ENCODE measurements at places on chromosomes 1 and 21. TPM values are rescaled to one million over a fixed set of nuclear protein-coding genes. Genes with fewer than 3 reads are reported as not detected.

GRCh38 chr21:31173881-31174555 is 135.7 kb upstream of the KRTAP19-8 start:
- DNase-seq: no peak
- no peak overlapping the region for H3K4me3 ChIP-seq
- no peaks in the 10 kb centered on the region for H3K27me3 ChIP-seq
- H3K27ac ChIP-seq: no peak overlapping the region
- H3K4me1 ChIP-seq: no peaks in the 10 kb centered on the region

The RIMS3 gene
- total RNA-seq: 9.5 TPM

GRCh38 chr1:16208270-16208987 is 4.0 kb downstream of the ARHGEF19 start:
- no peaks in the 10 kb centered on the region for H3K36me3 ChIP-seq
- peaks cover 4% of the 10 kb centered on the region for H3K4me1 ChIP-seq
- H3K27me3 ChIP-seq: no peaks in the 10 kb centered on the region
- no peak overlapping the region for H3K27ac ChIP-seq
- no peak overlapping the region for H3K4me3 ChIP-seq

- H3K4me3 ChIP-seq: no peak overlapping the region
- H3K27me3 ChIP-seq: no peaks in the 10 kb centered on the region
- no peaks in the 10 kb centered on the region for H3K36me3 ChIP-seq
- no peak overlapping the region for H3K27ac ChIP-seq
These were observed 19.7 kb downstream of the PTAFR start for GRCh38 chr1:28156821-28157220.

GRCh38 chr21:35232545-35233176 is 183.6 kb upstream of the RUNX1 start:
- no peaks in the 10 kb centered on the region for H3K4me1 ChIP-seq
- H3K27ac ChIP-seq: no peak overlapping the region
- no peak for DNase-seq
- no peaks in the 10 kb centered on the region for H3K27me3 ChIP-seq
- no peaks in the 10 kb centered on the region for H3K36me3 ChIP-seq

The PEAR1 gene
- 2.5 TPM for total RNA-seq

The CLCNKA gene
- total RNA-seq: not detected

DNA sequence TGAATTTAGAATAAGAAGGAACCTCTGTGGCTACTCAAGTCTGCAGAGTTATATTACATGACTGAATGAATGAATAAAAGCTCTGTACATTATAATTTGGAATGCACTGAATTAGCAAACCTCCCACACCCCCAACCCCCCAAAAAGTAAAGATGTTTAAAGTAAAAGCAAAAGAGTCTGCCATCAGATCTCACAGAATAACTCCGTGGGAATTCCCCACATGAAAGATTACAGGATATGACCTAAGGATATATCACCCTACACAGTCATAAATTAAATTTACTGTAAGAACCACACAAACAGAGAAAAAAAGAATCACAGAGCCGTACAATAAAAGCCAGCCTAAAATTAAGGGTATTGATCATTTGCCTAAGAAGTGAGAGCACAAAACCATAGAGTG is 587.3 kb downstream of the PTPRC start:
- H3K36me3 ChIP-seq: no peaks in the 10 kb centered on the region
- no peaks in the 10 kb centered on the region for H3K4me1 ChIP-seq
- H3K27ac ChIP-seq: no peak overlapping the region
- no peak overlapping the region for H3K4me3 ChIP-seq

The RIPPLY3 gene
- total RNA-seq: 0.21 TPM

DNA sequence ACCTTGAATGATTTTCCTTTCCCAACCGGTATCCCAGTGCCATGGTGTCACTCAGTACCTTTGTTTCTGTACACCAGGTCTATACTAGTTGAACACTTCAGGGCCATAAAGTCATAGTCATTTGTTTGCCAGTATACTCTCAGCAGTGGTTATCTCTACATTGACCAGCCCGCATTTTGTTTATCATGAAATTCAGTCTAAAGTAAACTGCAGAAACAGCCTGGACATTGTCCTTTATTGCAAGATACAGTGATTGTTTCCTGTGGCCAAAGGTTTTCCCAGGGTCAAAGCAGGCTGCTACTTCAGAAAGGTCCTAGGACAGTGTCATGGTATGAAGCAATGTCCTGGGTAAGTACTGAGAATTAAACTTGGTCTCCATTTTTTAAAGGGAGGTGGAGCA is 407.4 kb downstream of the RWDD3 start:
- H3K4me1 ChIP-seq: no peaks in the 10 kb centered on the region
- no peak overlapping the region for H3K27ac ChIP-seq
- no peaks in the 10 kb centered on the region for H3K27me3 ChIP-seq
- no peaks in the 10 kb centered on the region for H3K36me3 ChIP-seq

The PTPN7 gene
- 2.0 TPM for total RNA-seq

The KMO gene
- total RNA-seq: 0.80 TPM

The VN1R5 gene
- total RNA-seq: not detected

The DNAJC11 gene
- total RNA-seq: 107 TPM

DNA sequence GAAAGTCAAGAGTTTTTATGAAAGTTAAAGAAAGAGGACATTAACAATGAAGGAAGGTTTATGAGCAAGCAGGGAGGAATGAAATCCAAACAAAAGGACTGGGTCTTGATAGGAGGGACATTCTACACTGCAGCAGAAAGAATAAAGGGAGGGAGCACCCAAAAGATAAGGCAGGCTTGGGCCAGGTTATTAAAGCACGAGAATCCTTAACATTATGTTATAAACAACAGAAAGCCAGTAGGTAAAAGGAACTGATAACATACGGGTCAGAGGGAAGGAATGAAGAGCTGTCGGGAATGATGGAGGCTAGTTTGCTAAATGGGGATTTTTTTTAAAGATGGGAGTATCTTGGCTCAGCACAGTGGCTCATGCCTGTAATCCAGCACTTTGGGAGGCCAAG is 19.4 kb downstream of the LPGAT1 start:
- H3K4me3 ChIP-seq: no peak overlapping the region
- no peak for DNase-seq
- no peak overlapping the region for H3K27ac ChIP-seq
- no peaks in the 10 kb centered on the region for H3K36me3 ChIP-seq
- no peaks in the 10 kb centered on the region for H3K27me3 ChIP-seq
- H3K4me1 ChIP-seq: no peaks in the 10 kb centered on the region

The CD1E gene
- 0.24 TPM for total RNA-seq

DNA sequence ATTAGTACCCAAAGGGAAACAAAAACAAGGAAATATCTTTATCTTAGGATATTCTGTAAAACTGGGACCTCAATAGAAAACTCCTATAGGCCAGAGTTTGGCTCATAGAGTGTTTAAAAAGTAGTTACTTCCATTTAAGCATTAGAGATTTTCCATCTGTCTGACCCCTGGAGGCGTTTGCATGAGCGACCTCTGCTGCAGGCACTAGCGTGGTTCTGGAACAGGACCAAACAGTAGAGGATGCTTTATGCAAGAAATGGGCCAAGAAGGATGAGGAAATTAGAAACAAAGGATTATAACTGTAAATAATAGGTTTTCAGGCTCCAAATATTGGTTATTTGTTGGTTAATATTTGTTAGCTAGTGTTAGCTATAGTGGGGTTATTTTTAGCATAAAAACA is 5.7 kb downstream of the ZBTB40 start:
- H3K27me3 ChIP-seq: no peaks in the 10 kb centered on the region
- no peak for DNase-seq
- H3K27ac ChIP-seq: no peak overlapping the region
- H3K4me1 ChIP-seq: peaks cover 7% of the 10 kb centered on the region
- H3K4me3 ChIP-seq: no peak overlapping the region
- no peaks in the 10 kb centered on the region for H3K36me3 ChIP-seq

The SLAMF1 gene
- total RNA-seq: 1.2 TPM

DNA sequence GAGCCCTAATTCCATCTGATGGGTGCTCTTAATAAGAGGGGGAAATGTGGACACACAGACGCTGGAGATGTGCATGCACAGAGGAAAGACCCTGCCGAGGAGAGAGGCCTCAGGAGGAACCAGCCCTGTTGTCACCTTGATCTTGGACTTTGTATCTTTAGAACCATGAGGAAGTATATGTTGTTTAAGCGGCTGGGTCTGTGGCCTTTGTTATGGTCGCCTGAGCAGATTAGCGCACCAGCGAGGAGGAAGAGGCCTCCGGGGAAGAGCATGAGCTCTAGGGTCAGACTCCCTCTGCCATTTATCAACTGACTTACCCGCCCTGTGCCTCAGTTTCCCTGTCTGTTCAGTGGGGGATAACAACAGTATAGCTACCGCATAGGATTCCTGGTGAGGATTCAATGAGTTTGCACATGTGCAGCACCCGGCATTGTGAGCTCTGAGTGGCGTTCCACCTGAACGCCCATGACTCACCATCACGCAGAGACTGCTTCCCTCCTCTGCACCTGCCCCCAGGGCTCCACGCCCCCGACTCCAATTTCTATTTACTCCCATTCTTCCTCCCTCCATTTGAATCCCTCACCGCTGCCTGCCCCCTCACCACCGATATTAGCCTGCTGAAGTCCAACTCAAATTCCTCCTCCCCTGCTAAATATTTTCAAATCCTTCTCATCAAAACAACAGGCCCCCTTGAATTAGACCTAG is 67.2 kb downstream of the ATP5PO start:
- DNase-seq: peak; percentile 36
- H3K36me3 ChIP-seq: no peaks in the 10 kb centered on the region
- no peak overlapping the region for H3K27ac ChIP-seq
- no peaks in the 10 kb centered on the region for H3K27me3 ChIP-seq
- no peak overlapping the region for H3K4me3 ChIP-seq

The SLC1A7 gene
- total RNA-seq: 0.50 TPM

The BMP8B gene
- total RNA-seq: 4.9 TPM

- H3K4me3 ChIP-seq: no peak overlapping the region
- H3K4me1 ChIP-seq: no peaks in the 10 kb centered on the region
- no peak for DNase-seq
- no peak overlapping the region for H3K27ac ChIP-seq
These were observed 10.8 kb downstream of the ARID4B start for GRCh38 chr1:235317168-235317567.

DNA sequence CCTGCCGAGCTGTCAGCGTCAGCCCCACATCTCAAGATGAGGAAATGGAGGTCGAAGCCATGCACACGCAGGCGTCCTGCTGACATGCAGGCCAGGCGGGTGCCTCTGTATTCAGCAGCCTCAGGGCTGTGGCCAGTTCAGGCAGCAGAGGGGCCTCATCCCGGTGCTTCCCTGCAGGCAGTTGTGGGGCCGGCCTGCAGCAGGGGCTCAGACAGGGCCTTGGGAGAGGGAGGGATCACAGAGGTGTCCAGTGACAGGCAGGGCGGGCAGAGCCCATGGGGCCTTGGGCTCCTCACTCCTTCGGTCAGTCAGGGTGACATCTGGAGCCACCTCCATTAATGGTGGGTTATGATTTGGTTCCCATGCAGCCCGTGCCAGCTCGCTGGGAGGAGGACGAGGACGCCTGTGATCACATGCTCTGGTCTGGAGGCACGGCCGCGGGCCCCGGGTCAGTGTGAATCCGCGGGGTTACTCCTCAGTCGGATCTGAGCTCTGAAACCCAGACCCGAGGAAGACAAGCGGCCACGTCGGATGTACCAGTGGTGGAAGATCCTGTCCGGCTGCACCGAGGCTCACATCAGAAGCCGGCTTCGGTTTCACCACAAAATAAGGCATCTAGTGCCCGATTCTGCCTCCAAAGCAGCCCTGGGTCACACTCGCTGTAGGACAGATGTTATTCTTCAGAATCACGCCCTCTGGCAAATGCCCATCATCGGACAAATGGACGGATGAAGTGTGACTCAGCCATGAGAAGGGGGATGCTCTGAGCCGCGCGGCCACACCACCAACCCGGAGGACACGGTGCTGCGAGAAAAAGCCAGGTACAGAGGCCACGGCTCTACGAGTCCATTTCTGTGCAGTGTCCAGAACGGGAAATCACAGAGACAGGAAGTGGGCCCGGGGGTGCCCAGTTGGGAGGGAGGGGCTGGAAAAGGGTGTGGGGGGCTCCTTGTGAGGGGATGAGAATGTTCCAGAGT is 33.4 kb downstream of the KRTAP10-1 start:
- DNase-seq: no peak
- no peaks in the 10 kb centered on the region for H3K27me3 ChIP-seq
- H3K4me3 ChIP-seq: no peak overlapping the region

- H3K4me1 ChIP-seq: peaks cover 4% of the 10 kb centered on the region
- H3K36me3 ChIP-seq: no peaks in the 10 kb centered on the region
- no peak for DNase-seq
These were observed 37.7 kb downstream of the CD34 start for GRCh38 chr1:207873055-207873890.

The CYP4A22 gene
- not detected for total RNA-seq

The SEMA4A gene
- total RNA-seq: 4.5 TPM

DNA sequence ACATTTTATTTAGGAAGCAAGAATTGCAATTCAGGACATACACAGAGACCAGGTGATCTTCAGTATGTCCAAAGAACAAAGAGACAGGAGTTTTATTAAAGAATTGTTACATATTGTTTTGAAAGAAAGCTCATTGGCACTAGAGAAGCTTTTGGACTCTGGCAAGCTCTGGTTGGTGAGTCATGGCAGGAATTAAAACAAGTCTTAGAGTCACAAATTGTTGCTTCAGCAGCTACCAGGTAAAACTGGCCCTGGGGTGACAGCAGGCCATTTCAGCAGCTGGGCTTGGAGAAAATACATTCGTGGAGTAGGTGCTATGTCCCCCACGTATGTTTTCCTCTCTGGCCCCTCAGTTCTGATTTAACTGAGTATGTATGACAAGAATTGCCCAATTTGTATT is 58.8 kb downstream of the MAP3K21 start:
- H3K27ac ChIP-seq: no peak overlapping the region
- no peak overlapping the region for H3K4me3 ChIP-seq
- no peaks in the 10 kb centered on the region for H3K4me1 ChIP-seq
- no peak for DNase-seq
- no peaks in the 10 kb centered on the region for H3K27me3 ChIP-seq

- H3K27me3 ChIP-seq: no peaks in the 10 kb centered on the region
- H3K4me1 ChIP-seq: peaks cover 9% of the 10 kb centered on the region
- peak overlapping the region; percentile 28 for H3K4me3 ChIP-seq
- peak overlapping the region; percentile 19 for H3K27ac ChIP-seq
- H3K36me3 ChIP-seq: no peaks in the 10 kb centered on the region
- peak; percentile 23 for DNase-seq
These were observed 355.5 kb downstream of the LMO4 start for GRCh38 chr1:87684194-87684593.

The SLAMF9 gene
- not detected for total RNA-seq

- no peaks in the 10 kb centered on the region for H3K36me3 ChIP-seq
- H3K27me3 ChIP-seq: no peaks in the 10 kb centered on the region
- H3K27ac ChIP-seq: no peak overlapping the region
- DNase-seq: no peak
- H3K4me1 ChIP-seq: peaks cover 4% of the 10 kb centered on the region
These were observed 4.8 kb downstream of the PDZK1IP1 start for GRCh38 chr1:47184822-47185677.
